Cortex of kidney (tissue), 1 donor: ENCODE measurements at places on chromosomes 1 and 21.

- no peak for DNase-seq
Observed at GRCh38 chr1:115184260-115184950, 95.1 kb upstream of the TSPAN2 start.

GRCh38 chr1:186760446-186760845, 68.3 kb upstream of the PLA2G4A start:
- no peak for DNase-seq

DNA sequence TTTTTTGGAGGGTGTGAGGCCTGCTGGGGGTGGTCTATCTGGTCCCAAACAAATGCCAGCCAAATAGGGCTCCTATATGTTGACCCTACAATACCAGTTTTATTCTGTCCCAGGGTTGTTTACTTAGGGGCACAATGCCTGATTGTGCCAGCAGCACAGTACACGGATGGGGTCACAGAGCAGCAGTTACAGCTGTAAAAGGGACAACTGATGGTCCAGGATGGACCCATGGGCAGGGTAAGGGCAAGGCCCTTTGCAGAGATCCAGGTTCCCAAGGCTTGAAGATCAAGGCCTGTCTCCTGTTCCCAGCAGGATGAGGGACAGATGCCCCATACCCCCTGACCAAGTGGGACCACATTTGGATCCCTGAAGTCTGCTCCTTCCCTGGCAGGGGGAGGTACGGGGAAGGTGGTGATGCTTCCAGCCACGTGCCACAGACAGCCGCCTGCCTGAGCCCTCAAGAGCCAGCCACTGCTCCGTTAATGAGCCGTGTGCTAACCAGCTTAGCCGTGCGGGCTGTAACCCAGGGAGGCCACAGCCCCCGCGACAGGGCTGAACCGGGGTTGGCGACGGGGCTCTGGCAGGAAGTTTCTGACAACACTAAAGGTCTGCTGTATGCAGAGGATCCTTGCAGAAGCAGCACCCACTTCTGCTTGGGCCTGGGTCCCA, 18.2 kb downstream of the SLC6A9 start:
- DNase-seq: no peak

GRCh38 chr1:232183266-232183800, 446.6 kb downstream of the SIPA1L2 start:
- no peak for DNase-seq

GRCh38 chr1:93593854-93594602, 87.6 kb downstream of the BCAR3 start:
- no peak for DNase-seq

DNA sequence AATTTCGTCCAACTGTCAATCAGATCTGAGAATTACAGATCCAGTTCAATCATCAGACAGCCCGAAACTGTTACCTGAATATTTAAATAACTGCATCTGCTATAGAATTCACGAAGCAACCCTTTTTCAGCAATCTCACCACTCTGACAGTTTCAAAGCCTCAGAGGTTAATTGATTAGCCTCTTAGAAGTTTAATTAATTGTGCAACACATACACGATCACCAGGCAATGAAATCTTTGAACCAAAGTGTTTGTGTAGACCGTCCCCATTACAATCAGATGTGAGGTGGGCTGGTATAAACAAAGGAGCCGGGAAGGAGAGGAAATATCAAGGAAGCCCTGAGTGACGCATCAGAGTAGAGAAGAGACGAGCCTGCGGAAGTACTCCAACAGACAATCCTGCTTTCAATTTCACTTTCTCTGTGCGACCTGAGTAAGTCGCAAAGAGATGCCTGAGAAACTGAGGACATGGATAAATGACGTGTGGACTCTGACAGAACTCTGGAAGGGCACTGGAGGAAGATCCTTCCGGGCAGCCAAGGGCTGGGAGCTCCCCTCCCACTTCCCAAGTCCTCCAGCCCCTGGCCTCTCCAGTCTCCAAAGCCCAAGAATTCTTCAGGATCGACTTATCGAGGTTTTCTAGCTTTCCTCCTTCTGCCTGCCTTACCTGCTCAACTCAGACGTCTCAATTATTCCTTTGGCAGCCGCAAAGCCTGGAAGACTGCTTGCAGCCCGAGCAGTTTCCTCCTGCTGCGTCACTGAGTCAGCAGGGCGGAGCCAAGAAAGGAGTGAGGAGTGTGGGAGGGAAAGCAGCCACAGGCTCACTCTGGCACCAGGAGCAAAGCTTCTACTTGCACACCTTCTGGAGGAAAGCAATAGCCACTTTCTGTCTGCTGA, at the start of gene RNASEL:
Gene RNASEL (minus strand): TSS at position 757 of the 897 bp plus-strand sequence. CDS start 2,450 bp downstream, outside the sequence.
- no peak for DNase-seq

DNA sequence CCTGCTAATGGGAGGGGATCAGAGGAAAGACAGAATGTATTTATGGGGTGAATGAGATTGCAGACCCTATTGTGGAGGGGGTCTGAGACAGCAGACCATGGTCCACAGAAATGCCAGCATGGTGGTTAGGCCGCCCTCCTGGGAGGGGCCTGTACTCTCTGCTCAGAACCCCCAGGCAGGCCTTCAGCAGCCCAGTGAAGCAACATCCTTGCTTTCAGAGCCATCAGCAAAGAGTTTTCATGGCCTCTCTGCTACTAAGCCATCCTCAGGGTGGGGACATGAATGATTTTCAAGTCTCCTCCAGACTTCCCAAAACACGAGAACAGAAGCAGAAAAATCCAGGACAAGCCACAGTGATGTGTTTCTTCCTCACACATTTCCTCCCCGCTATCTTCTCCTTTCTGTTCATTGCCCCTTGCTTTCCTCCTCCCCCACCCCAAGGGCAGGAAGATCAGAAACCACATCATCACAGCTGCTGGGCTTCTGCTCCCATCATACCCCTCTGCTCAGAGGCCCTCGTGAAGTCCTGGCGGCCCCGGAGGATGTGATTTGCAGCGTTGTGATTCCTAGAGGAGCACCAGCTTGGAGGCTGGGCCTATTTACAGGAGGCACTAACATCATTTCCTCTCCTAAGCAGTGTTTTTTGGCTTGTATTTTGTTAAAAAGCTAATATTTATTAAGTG, 48.0 kb downstream of the ABCA4 start:
- no peak for DNase-seq

- DNase-seq: no peak
Observed at GRCh38 chr1:121418369-121419049, 233.7 kb downstream of the SRGAP2C start.

GRCh38 chr1:8856689-8857412, 21.6 kb downstream of the ENO1 start:
- no peak for DNase-seq

DNA sequence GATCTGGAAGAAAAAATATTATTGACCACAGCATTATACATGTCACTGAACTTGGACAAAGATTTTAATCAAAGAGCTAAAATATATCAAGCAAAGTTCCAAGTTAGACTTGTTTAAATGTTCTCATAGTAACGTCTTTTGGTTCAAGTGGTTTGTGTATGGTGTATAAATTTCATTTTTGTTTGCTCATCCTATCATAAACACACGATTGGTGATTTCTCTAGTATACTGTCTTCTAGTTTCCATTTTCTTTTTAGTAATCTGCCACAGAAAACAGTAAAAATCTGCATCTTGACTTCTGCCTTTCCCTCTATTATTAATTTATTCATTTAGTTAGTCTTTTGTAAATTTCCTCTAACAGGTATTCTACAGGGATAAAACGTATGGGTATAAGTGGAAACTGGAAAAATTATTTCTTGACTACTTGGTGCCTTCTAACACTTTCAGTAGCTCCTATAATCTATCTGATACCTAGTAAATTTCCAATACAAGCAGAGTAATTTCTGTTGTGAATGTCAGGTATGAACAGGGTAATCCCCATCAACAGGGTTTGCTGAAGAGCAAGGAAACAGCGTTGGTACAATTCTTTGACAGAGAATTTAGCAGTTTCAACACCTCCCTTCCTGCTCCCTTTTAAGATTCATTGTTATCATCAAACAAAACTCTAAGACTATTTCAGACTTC, 268.0 kb downstream of the PTPRC start:
- DNase-seq: no peak

DNA sequence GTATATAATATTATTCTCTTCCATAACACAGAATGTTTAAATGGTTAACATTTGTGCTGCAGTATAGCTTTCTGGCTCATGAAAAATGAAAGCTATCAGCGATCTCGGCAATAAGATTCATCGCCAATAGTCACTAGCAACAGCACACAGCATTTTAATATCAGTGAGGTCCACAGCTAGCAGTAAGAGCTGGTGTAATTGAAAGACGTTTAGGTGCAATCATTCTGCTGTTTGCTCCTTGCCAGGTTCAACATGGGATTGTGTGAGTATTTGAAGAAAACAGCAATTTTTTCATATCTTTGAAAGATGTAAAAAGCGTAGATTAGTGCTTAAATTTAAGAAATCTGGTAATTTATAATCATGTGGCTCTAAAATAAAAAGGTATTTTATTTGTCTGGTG, 20.1 kb downstream of the PRKACB start:
- DNase-seq: no peak

DNA sequence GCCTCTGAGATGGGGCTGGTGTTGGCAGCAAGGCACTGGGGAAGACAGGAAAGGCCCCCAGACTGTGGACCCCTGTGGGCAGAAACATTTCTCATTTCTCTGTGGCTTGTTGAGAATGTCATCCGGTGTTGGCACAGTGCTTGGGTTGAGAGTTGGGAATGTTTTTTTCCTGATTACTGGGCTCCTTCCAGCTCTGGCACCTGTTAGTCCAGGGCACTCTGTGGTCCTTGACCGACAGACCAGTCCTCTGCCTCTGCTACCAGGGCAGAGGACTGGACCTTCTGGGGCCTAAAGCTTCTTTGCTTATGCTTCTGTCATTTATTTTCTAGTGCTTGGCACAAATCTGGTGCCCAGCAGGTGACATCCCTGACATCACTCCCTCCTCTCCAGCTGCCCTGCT, 4.8 kb upstream of the SPRR5 start:
- no peak for DNase-seq

- DNase-seq: no peak
Observed at GRCh38 chr21:45297869-45298268, 10.2 kb upstream of the POFUT2 start.

DNA sequence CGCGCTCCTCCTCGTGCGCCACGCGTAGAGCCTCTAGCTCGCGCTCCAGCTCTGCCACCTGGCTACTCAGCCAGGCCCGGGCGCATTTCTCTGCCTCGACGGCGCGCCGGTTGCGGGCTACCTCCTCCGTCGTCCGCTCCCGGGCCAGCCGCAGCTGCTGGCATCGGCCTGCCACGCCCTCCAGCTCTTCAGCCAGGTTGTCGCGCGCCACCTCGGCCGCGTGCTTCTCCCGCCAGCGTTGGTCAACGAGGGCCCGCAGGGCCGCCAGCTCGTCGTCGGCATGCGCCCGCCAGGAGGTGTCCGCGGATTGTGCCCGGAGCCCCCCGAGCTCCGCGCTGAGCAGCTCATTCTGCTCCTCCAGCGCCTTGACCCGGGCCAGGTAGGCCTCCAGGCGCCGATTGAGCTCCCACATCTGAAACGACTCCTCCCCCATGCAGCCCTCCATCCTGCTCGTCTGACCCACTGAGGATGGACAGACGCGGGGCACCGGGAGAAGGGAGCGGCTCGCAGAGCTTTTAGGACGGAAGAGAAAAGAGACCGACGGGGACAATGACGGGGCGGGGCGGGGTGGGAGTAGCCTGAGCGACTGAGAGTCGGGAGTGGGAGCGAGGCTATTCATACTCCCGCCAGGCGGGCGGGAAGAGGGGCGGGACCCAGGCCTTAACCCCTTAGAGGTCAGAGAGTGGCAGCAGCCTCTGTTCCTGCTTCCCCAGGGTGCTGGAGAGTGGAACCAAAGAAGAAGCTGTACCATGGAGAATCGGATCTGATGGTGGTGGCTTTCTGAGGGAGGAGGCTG, at the start of gene NES:
Gene NES (minus strand): TSS at position 588 of the 796 bp plus-strand sequence. CDS start 143 bp downstream, at position 445.
- no peak for DNase-seq

DNA sequence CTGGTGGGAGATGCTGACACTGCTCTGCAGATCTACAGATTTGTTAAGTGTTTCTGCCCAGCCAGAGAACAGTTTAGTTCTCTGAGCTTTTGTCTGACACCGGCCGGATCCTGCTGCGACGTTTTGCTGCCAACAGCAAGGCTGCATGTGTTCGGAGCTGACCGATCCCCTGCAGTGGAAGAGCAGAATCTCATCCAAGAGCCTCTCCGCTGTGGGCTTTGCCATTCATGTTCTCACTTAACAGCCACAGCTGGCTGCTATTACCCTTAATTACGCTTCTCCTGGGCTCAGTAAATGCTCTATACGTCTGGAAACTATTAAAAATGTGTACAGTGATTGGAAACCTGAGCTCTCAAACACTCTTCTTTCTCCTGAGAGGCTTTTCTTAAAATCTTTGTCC, 105.3 kb downstream of the BCAR3 start:
- DNase-seq: no peak

GRCh38 chr1:17239420-17239819, 9.5 kb upstream of the PADI3 start:
- DNase-seq: no peak

DNA sequence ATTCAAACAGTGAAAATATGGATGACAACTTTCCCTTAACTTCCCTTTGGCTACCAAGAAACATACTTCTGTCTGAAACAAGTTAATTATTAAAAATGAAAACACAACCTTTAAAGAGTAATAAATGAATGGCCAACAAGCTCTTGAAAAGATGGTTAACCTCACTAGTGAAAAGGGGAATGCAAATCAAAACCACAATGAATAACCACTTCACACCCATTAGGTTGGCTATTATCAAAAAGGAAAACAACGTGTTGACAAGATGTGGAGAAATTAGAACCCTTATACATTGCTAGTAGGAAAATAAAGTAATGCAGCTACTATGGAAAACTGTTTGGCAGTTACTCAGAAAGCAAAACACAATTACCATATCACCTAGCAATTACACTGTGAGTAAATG, 14.1 kb downstream of the COP1 start:
- no peak for DNase-seq

DNA sequence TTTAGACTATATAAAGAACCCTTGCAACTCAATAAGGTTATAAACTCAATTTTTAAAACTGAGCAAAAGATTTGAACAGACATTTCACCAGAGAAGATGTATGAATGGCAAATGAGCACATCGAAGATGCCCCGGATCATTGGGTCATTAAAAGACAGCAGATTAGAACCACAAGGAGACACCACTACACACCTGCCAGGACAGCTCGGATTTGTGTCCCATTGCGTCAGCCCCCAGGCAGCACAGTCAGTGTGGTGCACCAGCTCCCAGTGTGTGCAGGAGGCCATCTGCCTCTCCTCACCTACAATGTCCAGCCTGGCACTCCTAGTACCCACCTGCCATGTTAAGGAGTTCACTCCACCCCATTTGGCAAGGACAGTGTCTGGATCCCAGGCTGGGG, 61.1 kb upstream of the LRP8 start:
- DNase-seq: no peak

DNA sequence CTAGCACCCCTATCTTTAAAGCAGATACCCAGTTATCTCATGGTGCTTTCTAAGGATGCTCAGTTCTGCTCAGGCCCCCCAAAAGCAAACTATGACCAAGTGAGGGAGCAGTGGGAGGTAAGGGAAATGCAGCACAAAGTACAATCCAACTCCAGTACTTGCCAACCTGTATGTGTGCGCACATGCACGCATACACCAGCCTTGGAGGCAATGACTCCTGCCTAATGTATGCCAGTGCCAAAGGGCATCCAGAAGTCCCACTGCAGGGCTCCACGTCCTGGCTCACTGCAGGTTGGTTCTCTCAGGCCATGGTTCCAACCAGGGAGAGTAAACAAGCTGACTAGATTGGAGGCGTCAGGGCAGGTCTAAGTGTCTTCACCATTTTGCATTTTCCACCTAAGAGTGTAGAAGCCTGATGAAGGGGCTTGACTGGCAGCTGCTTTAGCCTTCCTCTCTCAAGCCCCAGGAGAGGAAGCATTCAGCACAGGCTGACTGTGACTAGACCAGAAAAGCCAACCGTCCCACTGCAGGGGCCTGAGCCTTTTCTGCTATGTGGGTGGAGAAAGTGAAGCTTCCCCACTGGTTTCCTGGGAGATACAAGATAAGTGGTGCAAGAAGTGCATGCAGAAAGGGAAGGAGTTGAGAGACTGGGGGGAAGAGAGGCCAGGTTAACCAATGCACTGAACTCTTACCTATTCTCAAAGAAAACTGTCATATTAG, 7.7 kb downstream of the AMIGO1 start:
- no peak for DNase-seq
